ENCODE measurements at places on chromosomes 1 and 21.

DNA sequence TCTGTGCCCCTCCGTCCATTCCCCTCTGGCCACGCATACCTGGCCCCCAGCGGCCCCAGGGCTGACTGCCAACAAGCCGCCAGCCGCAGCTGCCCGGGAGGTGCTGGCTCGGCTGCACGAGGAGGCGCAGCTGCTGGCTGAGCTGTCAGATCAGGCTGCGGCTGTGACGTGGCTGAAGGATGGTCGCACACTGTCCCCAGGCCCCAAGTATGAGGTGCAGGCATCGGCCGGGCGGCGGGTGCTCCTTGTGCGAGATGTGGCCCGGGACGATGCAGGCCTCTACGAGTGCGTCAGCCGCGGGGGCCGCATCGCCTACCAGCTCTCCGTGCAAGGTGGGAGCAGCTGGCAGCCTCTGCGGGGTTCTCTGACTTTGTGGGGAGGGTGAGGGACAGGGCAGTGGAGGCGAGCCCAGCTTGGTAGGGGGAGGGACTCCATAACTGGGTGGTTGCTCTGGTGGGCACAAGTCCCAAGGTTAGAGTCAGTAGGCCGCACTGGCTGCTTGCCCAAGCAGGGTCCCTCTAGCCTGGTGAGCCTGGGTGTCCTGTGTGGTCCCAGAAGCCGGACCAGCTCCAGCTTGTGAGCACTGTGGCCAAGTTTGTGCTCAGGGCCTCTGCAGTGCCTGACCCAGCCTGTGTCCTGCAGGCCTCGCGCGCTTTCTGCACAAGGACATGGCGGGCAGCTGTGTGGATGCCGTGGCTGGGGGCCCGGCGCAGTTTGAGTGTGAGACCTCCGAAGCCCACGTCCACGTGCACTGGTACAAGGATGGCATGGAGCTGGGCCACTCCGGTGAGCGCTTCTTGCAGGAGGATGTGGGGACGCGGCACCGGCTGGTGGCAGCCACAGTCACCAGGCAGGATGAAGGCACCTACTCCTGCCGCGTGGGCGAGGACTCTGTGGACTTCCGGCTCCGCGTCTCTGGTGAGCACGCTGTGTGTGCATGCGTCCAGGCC lies 8.8 kb downstream of the OBSCN start:
- no peak for DNase-seq

DNA sequence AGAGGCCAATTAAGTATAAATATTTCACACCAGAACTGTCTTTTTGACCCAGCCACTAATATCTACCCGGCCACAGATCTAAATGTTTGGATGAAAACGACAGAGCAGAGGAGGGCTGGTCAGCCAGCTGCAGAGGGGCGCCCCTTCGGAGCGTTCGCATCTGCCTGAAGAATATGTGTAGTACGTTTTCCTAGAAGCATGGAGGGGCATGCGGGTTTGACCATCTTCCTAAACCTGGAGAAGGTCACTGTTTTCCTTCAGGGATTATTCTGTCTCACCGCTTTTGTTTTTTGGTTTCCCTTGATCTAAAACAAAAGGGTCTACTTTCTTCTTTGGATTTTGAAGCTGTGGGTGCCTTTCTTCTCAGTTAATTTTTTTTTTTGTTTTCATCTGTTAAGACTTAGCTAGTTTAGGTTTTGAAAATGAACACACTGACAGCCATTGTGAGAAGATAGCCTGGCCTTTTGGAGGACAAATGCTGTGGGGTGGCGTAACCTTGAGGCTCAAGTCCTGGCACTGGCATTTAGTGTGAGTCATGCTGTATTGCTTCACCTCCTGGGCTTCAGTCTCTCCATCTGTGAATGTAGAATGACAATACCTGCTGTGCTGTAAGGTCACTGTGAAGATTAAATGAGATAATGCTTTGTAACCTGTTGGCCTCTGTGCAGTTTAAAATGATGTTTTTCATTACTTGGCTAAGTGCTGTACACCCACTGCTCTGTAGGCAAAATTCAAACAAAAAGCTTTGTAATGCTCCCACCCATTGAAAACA lies 74.1 kb upstream of the IRF2BP2 start:
- no peak for DNase-seq

DNA sequence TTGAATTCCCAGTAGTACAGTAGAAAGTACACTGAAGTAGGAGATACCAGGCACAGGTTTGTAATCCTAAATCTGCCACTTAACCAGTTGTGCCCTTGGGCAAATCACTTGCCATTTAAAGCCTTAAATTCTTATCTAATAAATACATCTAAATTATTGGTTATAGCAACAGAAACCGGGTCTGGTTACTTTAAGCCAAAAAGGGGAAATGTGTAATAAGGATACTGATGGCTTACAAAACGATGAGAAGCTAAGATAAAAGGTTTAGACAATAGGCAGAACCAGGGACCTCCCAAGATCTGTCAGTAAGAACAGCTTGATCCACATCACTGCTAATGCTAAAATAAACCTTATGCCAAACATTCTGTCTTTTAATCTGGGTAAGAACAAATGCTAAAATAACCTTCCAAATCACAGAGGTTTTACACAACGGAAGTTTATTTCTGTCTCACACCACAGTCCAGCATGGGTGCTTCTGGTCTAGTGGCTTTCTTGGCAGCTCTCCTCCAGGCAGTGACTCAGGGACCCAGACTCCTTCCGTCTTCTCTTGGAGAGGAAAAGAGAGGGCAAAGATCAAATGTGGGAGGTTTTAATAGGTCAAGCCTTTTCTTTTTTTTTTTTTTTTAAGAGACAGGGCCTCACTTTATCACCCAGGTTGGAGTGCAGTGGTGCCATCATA lies 16.5 kb upstream of the ZMYM1 start:
- no peak for DNase-seq

GRCh38 chr1:32240140-32240951 lies 6.7 kb upstream of the FAM167B start:
- DNase-seq, result peak; percentile 81

- DNase-seq, result no peak
These were observed 95.3 kb downstream of the BACH1 start for GRCh38 chr21:29394051-29394450.

GRCh38 chr1:84946631-84947030 lies 50.3 kb downstream of the MCOLN2 start:
- DNase-seq, result no peak

GRCh38 chr1:183251959-183252450 lies 65.9 kb downstream of the LAMC2 start:
- no peak for DNase-seq

- peak; percentile 70 for DNase-seq
These were observed 34.7 kb upstream of the SCCPDH start for GRCh38 chr1:246689409-246690008.

- no peak for DNase-seq
These were observed 36.7 kb upstream of the PLXNA2 start for GRCh38 chr1:208280681-208281450.

GRCh38 chr1:215321802-215322201 lies 239.3 kb downstream of the KCNK2 start:
- DNase-seq, result no peak

GRCh38 chr1:229436201-229436600 lies 2.3 kb upstream of the ACTA1 start:
- DNase-seq, result no peak
